Breast epithelium (tissue), 4 donors: ENCODE measurements at places on chromosomes 6 and 20. TPM values are rescaled to one million over a fixed set of nuclear protein-coding genes. Genes with fewer than 3 reads are reported as not detected.

DNA sequence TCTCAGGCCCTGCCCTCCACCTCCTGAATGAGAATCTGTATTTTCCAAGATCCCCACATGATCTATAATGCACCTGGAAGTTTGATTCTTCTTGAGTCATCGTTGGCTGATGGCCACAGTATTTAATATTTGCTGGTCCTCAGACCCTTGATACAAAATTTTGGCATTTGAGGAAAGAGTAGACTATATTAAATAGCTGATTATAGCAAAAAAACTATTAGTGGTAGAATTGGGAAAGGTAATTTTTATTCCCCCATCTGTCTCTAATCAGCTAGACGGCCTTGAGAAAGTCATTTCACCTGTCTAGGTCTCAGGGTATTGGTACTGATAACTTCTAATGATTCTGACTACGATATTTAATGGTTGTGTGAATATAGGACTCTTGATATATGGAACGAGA is 176.8 kb downstream of the BMP2 start:
- H3K4me1 ChIP-seq: no peaks in the 10 kb centered on the region
- no peak overlapping the region for H3K27ac ChIP-seq
- H3K4me3 ChIP-seq: no peak overlapping the region

GRCh38 chr6:139525415-139525814 is 151.0 kb upstream of the CITED2 start:
- H3K4me1 ChIP-seq: no peaks in the 10 kb centered on the region
- no peak overlapping the region for H3K4me3 ChIP-seq
- DNase-seq: no peak
- no peaks in the 10 kb centered on the region for H3K36me3 ChIP-seq

The TRIM40 gene
- total RNA-seq: not detected

- H3K4me1 ChIP-seq: no peaks in the 10 kb centered on the region
- H3K27ac ChIP-seq: no peak overlapping the region
- H3K4me3 ChIP-seq: no peak overlapping the region
- DNase-seq: no peak
- H3K27me3 ChIP-seq: no peaks in the 10 kb centered on the region
- no peaks in the 10 kb centered on the region for H3K36me3 ChIP-seq
Observed at GRCh38 chr20:60467771-60468170, 509.5 kb downstream of the CDH26 start.

- peaks cover 15% of the 10 kb centered on the region for H3K4me1 ChIP-seq
- H3K36me3 ChIP-seq: no peaks in the 10 kb centered on the region
- peak overlapping the region; percentile 74 for H3K4me3 ChIP-seq
- peak overlapping the region; percentile 85 for H3K27ac ChIP-seq
- H3K27me3 ChIP-seq: no peaks in the 10 kb centered on the region
Observed at GRCh38 chr6:33205191-33206026, 954 bp downstream of the HSD17B8 start.

The SAMD10 gene
- total RNA-seq: 2.8 TPM

The MAS1 gene
- not detected for total RNA-seq

DNA sequence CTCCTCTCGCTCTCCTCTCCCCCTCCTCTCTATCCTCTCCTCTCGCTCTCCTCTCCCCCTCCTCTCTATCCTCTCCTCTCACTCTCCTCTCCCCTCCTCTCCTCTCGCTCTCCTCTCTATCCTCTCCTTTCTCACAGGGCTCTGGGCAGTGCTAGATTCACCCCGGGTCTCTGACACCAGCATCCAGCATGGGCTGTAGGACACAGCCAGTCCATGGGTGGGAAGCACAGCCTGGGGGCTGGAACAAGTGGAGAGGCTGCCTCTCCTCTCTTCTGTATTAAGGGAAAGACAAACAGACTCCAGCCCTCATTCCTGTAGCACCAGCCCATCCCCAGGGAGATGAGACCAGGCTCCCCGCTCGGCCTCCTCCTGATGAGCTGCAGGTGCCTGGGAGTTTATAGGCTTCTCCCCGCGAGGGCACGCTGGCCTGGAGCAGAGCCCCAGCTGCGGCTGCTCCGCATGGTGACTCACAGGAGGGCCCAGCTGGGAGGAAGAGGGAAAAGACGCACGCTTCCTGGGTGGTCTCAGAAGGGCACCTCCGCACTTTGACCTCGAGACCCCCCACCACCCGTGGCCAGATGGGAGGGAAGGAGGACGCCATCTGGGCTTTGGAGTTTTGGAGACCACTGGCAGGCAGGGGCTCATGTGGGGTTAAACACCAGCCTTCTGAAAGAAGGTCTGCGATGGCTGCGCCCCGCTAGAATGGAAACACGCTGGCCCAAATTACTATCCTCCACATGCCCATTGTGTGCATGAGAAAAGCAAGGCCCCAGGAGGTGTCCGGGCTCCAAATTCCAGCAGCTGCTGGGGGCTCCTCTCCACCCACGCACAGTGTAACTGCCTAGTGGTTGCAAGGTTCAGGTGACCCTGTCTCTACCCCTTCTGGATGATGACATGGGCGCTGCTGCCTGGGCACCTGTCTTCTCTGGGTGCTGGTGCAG is 68.0 kb downstream of the BMP7 start:
- no peaks in the 10 kb centered on the region for H3K27me3 ChIP-seq
- DNase-seq: no peak
- H3K36me3 ChIP-seq: no peaks in the 10 kb centered on the region
- no peak overlapping the region for H3K4me3 ChIP-seq
- no peaks in the 10 kb centered on the region for H3K4me1 ChIP-seq

GRCh38 chr6:133591275-133591674 is 297.6 kb upstream of the TCF21 start:
- H3K27me3 ChIP-seq: no peaks in the 10 kb centered on the region
- H3K4me3 ChIP-seq: no peak overlapping the region
- no peaks in the 10 kb centered on the region for H3K4me1 ChIP-seq
- no peak for DNase-seq
- H3K27ac ChIP-seq: no peak overlapping the region

DNA sequence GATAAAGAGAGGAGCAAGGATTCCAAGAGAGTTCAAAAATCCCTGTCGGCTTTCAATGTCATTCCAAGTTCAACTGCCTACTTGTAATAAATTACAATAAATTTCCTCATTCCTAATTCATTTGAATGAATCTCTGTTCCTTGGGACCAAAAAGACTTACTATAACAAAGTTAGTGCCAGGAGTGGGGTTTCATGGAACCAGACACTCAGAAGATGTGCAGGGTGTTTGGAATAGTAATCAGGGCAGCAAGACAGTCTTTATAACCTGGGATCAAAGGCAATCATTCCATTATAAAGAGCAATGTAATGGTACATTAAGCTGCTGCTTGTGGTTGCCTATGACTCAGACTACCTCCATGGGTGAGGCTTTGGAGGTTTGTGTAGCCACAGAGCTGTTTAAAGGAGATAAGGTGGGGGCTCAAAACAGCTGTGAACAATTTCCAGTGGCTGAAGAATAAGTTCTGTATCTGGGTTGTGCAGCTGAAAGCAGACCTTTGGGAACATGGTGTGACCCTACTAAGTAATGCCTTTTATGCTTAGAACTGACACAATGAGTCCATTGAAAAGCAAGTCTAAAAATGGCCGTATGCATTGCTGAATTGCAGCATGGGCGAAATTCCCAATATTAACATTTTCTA is 159.9 kb downstream of the LINC00237 start:
- no peaks in the 10 kb centered on the region for H3K36me3 ChIP-seq
- H3K4me3 ChIP-seq: no peak overlapping the region
- no peak overlapping the region for H3K27ac ChIP-seq
- no peaks in the 10 kb centered on the region for H3K27me3 ChIP-seq
- H3K4me1 ChIP-seq: no peaks in the 10 kb centered on the region
- DNase-seq: no peak

DNA sequence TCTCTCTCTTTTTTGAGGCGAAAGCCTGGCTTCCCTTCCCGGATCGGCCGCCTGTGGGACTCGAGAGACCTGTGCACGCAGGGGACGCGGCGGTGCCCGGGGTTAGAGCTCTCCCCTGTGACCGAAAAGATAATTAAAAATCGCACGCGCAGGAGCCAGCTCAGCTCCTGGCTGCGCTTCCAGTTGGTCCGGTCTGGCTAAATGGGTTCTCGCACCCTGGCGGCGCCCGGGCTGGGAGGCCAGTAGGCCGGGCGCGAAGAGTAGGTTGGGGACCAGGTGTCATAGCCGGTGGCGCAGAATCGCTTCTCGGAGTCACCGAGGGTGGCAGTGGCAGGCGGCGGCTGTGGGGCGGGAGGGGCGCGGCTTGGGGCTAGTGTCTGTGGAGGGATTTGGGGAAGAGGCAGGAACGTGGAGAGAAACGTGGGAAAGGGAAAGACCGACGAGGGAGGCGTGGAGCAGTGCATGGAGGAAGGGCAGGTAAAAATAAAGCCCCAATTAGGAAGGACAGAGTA is 41.9 kb upstream of the SUPT3H start:
- no peaks in the 10 kb centered on the region for H3K36me3 ChIP-seq
- no peaks in the 10 kb centered on the region for H3K4me1 ChIP-seq
- H3K27me3 ChIP-seq: no peaks in the 10 kb centered on the region

DNA sequence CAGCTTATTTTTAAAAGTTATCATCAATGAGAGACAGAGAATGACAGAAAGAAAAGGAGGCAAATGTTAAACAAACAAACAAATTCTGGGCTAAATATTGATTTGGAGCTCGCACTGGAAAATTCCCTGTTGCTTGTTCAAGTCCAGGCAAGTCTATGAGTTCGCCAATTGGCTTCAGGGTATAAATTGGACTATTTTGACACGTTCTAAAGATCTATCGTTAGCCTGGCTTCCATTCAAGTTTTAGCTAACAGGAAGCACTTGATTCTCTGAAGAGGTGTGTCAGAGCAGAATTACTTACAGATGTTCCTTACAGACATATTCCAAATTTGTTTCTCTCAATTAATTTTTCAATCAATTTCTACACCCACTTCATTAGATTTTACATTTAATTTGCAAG is 15.8 kb upstream of the RFPL4B start:
- H3K27ac ChIP-seq: peak overlapping the region; percentile 29
- no peaks in the 10 kb centered on the region for H3K27me3 ChIP-seq
- no peaks in the 10 kb centered on the region for H3K4me1 ChIP-seq
